NCI-H187 treated with DMSO at 0.1 percent for 48 hours (cell line): ENCODE measurements at places on chromosomes 12 and 14.

DNA sequence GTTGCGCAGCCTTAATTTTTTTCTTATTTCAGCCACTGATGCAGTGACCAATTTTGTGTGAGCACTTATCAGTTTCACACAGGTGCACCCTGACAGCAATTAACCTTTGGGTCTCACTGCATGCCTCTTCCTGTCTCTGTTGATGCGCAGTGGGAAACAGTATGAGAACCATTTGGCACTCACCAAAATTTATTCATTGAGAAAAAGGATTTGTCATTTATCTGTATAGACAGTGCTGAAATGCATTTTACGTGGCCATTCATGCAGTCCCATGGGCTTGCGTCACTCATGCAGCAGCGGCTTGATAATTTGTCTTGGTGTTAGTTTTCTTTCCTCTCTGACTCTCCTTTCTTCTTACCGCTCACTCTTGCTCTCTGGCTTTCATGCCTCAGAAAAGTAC is 157.5 kb downstream of the C12orf75 start:
- no peak for DNase-seq

GRCh38 chr12:12979126-12979525 is 20.9 kb downstream of the HEBP1 start:
- DNase-seq: no peak

- no peak for DNase-seq
Measured at GRCh38 chr12:69392179-69392928, 32.8 kb downstream of the YEATS4 start.

- no peak for DNase-seq
Measured at GRCh38 chr12:109720152-109720856, 6.7 kb downstream of the FAM222A start.

DNA sequence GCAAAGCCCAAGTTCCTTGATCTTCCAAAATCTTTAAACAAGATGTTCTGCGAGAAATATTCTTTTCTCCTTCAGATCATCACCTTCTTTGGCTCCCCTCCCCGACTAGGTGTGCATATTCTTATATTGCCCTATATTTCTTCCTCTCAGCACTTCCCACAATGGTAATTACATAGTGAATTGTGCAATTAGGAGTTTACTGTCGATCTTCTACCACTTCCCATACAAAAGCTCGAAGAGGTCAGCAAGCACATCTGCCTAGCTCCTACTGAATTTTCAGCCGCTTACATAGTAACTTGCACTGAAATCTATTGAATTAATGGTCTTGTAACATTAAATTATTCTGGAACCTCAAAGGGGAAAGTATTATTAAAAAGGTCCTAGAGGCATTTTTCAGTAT is 16.7 kb downstream of the OSBPL8 start:
- no peak for DNase-seq

GRCh38 chr12:16454481-16454880 is 107.0 kb downstream of the MGST1 start:
- DNase-seq: no peak

DNA sequence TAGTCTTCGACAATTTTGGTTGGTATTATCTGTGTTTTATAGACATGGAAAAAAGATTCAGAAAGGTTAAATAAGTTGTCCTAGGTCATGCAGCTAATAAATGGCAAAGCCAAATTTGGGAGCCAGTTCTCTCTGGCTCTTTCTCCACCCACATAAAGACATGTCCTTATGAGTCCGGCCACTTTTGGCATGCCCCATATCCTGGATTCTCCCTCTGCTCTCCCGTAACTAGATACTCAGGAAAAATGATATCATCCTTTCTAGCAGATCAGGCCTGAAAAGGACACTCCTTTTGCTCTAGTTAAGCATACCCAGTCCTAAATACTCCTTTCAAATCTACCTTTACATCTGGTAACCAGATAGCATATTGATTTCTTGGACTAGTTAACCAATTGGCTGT is 64.4 kb downstream of the TTLL5 start:
- DNase-seq: no peak

DNA sequence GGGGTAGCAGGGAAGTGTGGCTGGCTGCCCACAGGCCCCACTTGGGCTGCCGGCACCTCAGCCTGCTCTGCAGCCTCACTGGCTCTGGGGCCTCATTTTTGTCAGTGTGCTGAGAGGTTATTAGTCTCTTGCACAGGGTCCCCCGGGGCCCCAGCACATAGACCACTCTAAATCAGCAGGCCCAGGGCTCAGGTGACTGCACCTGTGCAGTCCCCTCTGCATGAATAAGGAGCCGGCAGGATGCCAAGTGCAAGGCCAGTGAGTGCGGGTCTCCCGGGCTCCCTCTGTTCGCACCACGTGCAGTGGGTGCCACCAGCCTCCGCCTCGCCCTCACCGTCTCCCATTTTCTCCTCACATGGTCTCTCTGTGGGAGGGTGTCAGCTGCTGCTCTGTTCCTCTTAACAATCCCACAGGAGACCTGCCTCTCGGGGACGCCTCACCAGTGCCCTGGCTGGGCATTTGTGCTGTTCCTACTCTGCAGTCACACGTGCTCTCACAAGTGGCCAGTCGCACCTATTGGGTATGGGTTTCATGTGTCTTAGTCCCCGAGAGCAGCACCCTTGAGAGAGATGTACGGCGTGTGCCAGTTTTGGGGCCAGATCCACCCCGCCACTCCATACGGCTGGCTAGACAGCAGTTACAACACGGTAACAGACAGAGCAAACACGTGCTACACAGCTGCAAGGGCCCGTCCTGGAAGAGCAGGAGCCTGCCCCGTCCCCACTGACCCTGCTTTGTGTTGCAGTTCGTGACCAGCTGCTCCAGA is 40.4 kb downstream of the MMAB start:
- no peak for DNase-seq

- DNase-seq: peak; percentile 59
Measured at GRCh38 chr14:75307700-75308379, 29.2 kb downstream of the FOS start.

- DNase-seq: no peak
Measured at GRCh38 chr12:83198291-83199015, 511.7 kb downstream of the TMTC2 start.

DNA sequence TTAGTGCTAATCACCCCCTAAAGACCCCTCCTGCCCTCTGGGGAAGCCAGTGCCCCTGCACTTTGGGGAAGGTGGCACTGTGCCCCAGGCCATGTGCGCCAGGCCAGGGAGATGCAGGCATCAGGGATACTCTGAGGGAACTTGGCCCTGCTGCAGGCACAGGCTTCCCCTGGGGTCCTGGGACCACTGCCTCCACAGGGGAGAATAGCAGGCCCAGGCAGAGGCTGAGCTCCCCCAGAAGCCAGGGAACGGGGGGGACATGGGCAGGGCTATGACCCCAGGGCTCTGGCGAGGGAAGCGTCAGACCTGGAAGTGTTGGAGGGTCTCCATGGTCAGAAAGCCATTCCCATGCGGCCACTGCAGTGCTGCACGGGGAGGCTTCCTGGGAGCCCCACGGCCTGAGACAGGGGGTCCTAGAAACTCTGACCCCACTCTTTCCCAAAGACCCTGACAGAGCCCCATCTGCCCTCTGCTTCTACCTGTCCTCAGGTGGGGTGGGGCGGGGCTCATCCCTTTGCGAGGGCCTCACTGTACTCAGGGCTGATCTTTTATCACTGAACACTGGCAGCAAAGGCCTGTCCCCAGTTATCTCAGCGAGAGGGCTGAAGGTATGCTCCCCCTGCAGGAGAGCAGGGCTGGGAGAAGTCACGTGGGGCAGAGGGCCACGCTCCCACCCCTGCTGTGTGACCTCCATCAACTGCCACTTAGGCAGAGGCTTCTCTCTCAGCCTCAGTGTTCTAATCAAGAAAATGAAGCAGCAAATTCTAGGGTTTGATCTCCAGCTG is 160.0 kb downstream of the CALM1 start:
- no peak for DNase-seq

DNA sequence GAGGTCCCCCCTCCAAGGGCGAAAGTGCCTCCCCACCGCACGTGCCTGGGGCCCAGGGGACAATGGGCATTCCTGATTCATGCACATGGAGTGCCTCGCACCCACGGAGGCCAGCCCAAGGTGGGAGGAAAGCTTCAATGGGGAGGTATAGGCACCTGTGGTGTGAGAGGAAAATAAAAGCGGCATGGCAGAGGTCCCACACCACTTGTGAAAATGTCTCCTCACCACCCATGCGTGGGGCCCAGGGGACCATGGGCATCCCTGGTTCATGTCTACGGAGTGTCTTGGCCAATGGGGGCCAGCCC is 384.7 kb downstream of the ALG10 start:
- no peak for DNase-seq

- no peak for DNase-seq
Measured at GRCh38 chr12:52198454-52199215, 6.8 kb upstream of the KRT80 start.

DNA sequence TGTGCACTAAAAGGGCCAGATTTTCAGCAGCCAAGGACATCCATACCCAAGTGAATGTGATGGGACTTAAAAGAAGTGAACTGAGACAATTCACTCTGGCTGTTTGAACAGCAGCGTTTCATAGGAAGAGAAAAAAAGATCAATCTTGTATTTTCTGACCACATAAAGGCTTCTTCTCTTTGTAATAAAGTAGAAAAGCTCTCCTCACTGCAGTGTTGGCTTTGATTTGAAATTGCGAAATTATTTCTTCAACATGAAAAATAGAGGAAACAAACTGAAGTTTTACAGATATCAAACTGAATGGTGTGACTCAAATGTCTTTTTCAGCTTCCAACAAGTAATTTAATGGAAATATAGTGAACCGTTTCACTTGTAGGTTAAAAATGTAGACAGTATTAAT is 11.3 kb upstream of the KCNMB4 start:
- no peak for DNase-seq

- DNase-seq: no peak
Measured at GRCh38 chr14:62528296-62528695, 517.0 kb downstream of the KCNH5 start.

GRCh38 chr12:119827760-119828159 is 49.4 kb downstream of the CIT start:
- DNase-seq: no peak

DNA sequence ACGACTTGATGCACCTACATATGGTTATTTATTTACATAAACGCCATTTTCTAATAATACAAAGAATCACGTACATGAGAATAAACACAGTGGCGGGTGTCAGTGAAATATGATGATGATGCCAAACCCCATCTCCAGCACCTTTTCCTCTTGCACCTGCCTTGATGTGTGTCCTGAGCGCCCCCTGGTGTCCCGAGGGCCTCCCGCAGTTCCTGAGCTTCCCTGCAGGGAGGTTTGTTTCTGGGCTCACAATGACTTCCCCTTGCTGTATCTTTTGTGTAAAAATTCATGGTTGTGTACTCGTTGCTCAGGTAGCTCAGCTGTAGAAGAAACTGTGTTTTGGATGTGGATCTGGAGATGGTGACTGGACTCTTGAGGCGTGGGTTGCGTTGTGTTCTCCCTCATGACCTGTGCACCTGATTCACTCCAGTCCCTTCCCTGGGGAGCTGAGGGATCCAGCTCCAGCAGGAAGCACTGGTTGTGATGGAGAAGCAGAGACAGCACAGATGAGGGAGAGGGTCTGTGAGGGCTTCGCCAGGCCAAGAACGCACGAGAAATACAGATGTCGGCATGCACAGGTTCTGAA is 1037.8 kb downstream of the TMEM121 start:
- no peak for DNase-seq

- DNase-seq: no peak
Measured at GRCh38 chr12:125032466-125033152, 32.6 kb upstream of the AACS start.

- DNase-seq: no peak
Measured at GRCh38 chr12:97899956-97900355, 437.4 kb downstream of the RMST start.

- DNase-seq: no peak
Measured at GRCh38 chr12:42237052-42237852, 796 bp downstream of the YAF2 start.

GRCh38 chr12:13992585-13992984 is 11.2 kb upstream of the GRIN2B start:
- no peak for DNase-seq

- DNase-seq: no peak
Measured at GRCh38 chr12:120134307-120134980, 17.9 kb upstream of the RAB35 start.

GRCh38 chr12:109539508-109539907 is 33.8 kb downstream of the MMAB start:
- DNase-seq: no peak

DNA sequence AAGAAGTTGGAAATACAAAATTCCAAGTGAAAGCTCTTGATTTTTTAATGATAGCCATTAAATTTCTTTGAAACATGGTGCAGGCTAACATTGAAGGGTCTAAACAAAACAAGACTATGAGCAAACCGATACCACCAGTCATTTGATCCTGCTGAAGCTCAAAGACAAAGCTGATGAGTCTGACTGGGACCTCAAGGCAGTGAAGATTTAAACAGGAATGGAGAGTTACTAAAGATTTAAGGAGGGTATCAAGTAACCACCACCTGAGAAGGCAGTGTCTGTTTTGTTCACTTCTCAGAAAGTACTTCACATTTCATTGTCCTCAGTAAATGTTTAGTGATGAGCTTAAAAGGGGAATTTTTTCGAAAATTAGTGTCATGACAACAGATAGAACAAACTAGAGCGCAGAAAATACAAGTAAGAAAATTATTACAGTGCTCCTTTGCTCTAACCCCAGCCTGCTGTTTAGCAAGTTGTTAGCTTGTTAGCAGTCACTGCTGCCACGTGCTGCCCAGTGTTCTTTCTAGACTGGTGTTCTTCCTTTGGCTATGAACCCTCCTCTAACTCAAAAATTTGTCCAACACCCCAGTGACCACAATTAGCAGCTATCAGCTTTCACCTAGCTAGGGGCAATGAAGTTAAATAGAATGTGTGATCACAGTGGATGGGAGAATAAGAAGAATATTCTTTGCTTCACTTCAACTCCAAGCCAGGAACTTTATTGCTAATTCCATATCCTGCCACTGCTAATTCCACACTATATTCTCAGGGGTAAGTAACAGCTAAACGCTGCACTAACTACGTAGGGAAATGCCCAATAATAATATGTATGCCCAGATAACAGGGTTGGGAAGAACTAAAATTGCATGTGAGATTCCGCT is 41.1 kb downstream of the YAF2 start:
- DNase-seq: no peak

DNA sequence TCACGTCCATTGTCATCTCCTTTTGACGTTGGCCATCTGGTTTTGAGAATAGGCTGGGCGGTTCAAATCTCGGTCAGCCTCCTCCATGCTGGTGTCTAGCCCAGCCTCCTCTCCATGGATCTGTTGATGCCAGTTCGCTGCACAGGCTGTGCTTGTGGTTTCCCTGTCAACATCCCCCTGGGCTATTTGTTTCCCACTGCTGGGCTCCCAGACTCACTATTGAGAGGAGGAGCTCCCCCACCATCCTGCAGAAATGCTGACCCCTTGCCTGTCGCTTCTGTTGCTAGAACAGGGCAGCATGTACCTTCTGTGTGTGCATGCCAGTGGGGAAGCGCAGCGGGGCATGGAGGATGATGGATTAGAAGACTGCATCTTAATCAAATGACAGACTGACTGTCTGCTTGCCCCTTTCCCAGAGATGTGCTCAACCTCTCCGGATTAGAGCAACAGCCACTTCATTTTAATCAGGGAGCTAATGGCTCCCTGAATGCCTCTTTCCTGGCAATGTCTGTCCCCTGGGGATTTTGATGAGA is 170.5 kb downstream of the TSPAN9 start:
- DNase-seq: no peak

- DNase-seq: no peak
Measured at GRCh38 chr12:109258607-109259544, 50.2 kb downstream of the FOXN4 start.
